Mesenchymal stem cell (in vitro differentiated cells and primary cell): ENCODE measurements at places on chromosomes 5 and 9.

- peak; percentile 40 for DNase-seq
These were observed 2174.1 kb upstream of the WWC1 start for GRCh38 chr5:166117072-166118066.

GRCh38 chr5:172541773-172542136 lies 87.4 kb upstream of the SH3PXD2B start:
- no peak for DNase-seq

GRCh38 chr9:112325127-112325526 lies 8.3 kb downstream of the PTBP3 start:
- DNase-seq, result no peak

GRCh38 chr5:143481697-143482531 lies 78.4 kb upstream of the NR3C1 start:
- DNase-seq, result no peak

GRCh38 chr9:133119103-133119845 lies 1.8 kb downstream of the RALGDS start:
- DNase-seq, result no peak

DNA sequence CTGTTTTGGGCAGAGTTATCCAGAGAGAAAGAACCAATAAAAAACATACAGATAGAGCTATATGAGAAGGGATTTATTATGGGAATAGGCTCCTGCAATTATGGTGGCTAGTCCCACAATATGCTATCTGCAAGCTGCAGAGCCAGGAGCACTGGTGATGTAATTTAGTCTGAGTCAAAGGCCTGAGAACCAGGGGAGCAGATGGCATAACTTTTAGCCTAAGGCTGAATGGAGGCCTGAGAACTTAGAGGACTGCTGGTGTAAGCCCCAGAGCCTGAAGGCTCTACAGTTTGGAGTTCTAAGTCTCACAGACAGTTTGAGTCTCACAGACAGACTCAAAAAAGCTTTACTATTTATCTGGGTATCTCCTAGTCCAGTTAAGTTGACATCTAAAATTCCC lies 263.8 kb downstream of the FBXL7 start:
- DNase-seq, result peak; percentile 29

DNA sequence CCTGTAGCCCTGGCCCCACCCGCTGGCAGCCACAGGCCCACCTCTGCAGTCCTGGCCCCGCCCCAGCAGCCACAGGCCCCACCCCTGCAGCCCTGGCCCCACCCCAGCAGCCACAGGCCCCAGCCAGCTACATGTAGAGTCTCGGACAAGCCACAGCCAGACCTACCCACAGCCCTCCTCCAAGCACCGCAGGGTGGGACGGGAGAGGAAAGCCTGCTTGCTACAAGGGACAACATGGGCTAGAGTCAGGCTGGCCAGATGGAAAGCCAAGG lies 49.5 kb upstream of the SARDH start:
- peak; percentile 7 for DNase-seq

DNA sequence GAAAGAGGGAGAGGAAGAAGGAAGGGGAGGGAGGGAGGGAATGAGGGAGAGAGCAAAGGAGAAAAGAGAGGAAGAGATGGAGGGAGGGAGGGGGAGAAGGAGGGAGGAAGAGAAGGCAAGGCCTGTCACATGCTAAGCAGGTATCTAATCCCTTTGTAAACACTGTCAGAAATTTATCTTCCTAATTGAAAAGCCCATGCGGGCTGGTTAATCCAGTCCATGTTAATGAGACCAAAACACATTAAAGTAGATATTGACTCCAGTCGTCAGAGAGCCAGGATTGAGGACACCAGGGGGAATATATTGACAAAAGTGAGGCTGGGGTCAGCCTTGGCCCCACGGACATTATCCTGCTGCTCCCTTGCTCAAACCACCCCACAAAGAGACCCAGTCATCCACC lies 37.4 kb upstream of the ALDH1B1 start:
- DNase-seq, result no peak

DNA sequence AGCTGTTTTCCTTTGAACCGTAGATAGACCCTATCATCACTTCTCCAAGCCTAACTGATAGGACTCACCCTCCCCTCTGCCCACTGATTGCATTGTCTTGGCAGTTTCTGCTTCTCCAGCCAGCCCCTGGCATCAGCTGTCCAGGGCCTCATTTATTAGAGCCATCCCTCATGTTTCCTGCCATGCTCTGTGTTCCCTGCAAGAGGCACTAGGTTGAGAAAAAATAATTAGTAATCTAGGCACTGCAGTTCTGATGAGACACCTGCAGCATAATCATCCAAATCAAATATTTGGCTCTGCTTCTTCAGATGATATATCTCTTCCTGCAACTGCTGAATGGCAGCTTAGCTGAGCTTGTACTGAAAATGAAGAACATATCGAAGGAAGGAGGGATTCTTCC lies 303.0 kb upstream of the TLE4 start:
- DNase-seq, result no peak

GRCh38 chr5:171531638-171532037 lies 112.2 kb downstream of the FGF18 start:
- no peak for DNase-seq

GRCh38 chr5:135425641-135426040 lies 21.5 kb downstream of the DCANP1 start:
- DNase-seq, result no peak

- no peak for DNase-seq
These were observed 2.2 kb downstream of the BARX1 start for GRCh38 chr9:93952784-93953495.
